MCF 10A (cell line): ENCODE measurements at places on chromosomes 2 and 18. TPM values are rescaled to one million over a fixed set of nuclear protein-coding genes. Genes with fewer than 3 reads are reported as not detected.

DNA sequence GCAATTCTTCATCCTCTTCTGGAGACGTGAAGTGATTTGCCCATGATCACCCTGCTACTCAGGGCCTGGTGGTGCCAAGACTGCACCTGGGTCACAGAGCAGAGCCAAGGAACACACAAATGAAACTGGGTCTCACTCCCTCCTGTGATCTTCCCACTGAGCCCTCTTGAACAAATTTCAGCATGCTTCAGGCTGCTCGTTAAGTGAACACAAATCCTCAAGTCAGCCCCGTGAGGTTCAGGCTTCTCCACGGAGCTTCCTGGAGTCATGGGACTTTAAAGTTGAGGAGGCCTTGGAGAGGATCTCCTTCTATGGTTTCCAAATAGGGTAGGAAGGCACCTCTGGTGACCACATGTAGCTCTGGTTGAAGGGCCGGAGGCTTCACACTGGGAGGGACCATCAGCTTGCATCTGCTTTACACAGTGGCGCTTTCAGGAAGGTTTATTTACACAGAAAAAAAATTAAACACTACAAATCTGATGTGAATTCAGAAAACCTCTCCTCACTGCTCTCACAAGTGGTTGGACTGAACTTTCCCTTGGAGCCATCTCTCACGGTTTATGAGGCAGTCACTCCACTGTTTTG is 255.4 kb downstream of the LOXHD1 start:
- DNase-seq, result no peak

GRCh38 chr2:12787891-12788801 is 71.4 kb downstream of the TRIB2 start:
- no peak for DNase-seq

DNA sequence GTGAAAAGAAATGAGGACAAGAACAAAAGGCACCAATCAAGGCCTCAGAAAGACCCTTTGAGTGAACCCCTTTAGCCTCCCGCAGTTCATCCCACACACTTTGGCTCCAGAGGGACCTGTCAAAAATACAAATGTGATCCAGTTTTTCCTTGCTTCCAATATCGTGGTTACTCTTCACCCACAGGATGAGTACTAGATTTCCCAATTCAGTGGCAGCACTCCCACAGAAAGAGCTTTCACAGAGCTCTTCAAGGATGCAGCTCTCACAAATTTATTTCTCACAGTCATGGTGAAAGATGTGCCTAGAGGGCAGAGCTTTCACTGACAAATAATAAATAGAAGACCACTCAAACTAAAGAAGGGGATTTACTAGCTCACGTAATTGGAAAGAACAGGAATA is 3.0 kb upstream of the GFPT1 start:
- no peak for DNase-seq

- DNase-seq, result no peak
Measured at GRCh38 chr2:221215487-221215886, 356.6 kb downstream of the EPHA4 start.

- no peak for DNase-seq
Measured at GRCh38 chr2:57821088-57821487, 225.5 kb upstream of the VRK2 start.

DNA sequence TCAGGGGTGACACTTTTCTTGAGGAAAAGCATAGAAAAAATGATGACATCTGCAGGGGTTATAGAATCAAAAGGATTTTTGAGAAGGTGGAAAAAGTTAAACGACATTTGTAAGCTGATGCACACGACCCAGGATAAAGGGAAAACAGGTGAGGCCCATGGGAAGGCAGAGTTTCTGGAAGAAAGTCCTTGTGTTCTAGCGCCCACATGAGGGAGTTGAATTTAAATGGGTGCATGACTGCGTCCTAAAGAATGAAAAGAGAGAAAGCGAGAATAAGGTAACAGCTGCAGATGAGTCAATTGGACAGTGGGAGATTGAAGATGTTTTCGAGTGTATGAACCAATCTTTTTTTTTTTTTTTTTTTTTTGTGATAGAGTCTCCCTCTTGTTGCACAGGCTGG is 158.1 kb downstream of the GALR1 start:
- DNase-seq, result peak; percentile 12

DNA sequence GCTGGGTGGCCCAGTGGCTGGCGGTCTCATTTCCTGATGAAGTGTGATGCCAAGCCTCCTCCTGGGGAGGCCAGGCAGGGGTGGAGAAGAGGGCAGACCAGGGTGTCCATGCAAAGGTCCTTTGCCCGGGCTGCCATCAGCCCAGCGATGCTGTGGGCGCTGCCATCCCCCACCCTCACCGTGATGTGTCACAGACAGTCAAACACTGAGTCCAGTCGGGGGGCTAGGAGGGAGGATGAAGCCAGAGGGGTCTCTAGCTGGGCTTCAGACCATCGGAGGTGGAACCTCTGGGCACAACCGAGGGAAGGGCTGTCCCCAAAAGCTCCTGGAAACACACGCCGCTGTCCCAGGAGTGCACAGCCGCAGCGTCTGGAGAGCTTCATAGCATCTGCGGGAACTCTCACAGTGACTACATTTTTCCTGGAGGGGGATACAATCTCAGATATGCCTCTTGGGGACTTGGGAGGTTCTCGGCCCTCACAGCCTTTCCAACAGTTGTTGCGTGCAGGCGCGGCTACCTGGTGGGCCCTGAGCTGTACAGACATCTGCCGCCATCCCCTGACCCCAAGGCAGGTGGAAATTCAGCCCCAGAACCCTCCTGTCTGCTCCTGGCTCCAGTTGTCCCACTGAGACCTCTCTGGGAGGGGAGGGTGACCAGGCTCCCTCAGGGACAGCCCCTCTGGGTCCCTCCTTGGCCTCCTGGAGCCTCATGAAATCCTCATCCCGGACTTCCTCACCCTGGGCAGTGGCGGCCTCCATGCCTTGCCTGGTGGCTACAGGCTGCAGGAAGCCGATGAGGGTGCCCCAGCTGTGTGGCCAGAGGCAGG is 26.5 kb upstream of the OTOS start:
- no peak for DNase-seq

GRCh38 chr18:43887491-43887890 is 610.2 kb upstream of the SYT4 start:
- DNase-seq, result no peak

DNA sequence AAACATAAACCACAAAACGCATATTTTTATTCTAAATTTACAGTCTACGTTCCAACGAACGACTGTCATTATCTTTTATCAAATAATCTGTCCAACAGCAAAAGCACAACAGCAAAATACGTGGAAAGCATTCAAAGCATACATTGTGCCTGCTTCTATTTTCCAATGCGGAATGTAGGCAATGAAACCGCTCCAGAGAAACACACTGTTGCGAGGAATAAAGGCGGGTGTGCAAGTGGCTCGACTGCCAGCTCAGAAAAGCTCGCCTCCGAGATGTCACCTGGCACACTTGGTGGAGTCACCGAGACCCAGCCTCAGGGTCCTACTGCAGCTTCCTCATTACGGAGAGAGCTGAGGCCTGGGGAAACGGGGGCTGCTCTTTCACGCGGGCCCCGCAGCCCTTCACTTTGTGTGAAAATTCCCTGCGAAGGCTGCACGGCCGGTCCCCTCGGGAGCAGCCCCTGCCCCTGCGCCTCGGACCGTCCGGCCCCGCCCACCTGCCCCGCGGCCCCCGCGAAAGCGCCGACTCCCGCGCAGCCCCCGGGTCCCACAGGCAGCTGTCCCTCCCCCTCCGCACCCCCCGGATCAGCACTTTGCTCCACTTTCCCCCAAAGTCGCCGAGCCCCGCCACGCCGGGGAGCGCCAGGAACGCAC is 752 bp downstream of the MGAT4A start:
- DNase-seq, result peak; percentile 29

DNA sequence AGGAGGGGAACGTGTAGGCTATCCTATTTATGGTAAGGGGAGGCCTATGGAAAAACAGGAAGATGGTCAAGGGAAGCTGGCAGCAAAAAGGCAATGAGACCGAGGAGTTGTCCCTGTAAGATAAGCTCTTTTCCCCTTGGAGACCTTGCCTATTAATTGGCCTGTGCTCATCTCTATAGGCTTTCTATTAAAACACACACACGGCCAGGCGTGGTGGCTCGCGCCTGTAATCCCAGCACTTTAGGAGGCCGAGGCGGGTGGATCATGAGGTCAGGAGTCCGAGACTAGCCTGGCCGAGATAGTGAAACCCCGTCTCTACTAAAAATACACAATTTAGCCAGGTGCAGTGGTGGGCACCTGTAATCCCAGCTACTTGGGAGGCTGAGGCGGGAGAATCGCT is 32.1 kb downstream of the EPAS1 start:
- no peak for DNase-seq

DNA sequence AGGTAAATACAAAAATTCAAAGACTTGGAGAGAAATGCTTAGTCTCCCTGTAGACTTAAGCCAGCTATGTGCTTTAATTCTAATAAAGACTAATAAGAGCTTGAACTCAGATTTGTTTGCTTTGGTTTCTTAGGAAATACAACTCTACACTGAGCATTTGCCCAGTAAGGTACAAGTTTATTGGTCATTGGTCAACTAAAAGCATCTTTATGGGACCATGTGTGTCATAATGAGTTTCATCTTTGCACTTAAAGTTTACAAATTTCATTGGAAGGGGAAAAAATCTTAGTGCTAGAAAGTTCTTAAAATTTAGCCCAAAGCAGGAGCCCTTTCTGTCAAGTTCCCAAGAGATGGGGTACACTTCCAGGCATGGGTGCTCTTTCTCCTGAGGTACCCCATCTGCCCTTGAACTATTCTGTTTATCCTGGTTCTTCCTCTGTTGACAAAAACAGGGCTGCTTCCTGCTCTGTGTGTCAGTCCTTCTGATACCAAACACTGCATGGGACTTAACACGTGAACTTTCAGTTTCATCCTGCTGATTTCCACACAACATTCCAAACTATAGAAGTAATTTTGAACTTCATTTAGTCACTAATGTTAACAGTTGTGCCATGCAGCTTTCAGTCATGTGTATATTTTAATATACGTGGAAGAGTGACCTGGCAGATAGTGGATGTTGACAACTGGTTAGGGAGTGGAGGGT is 200.2 kb downstream of the TPGS2 start:
- peak; percentile 13 for DNase-seq

- DNase-seq, result no peak
Measured at GRCh38 chr2:210387074-210387473, 72.1 kb upstream of the MYL1 start.

DNA sequence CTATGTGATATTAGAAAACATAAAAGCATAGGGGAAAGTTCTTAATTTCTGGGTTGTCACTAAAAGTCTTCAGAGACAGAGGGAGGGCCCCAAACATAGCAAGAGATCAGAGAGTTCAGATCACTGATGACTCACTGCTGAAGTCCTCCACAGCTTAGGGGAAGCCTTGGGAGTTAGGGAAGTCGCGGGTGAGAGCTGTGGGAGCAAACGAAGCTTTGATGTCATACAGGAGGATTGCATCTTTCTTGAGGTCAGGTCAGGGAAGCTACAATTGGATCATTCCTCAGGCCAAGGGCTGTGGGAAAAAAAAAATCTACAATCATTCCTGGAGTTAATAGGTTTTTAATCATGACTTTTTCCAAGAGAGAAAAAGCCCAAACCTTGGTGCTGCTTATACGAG is 96.2 kb downstream of the COPS8 start:
- peak; percentile 79 for DNase-seq

GRCh38 chr2:11508279-11508678 is 25.6 kb upstream of the GREB1 start:
- no peak for DNase-seq

DNA sequence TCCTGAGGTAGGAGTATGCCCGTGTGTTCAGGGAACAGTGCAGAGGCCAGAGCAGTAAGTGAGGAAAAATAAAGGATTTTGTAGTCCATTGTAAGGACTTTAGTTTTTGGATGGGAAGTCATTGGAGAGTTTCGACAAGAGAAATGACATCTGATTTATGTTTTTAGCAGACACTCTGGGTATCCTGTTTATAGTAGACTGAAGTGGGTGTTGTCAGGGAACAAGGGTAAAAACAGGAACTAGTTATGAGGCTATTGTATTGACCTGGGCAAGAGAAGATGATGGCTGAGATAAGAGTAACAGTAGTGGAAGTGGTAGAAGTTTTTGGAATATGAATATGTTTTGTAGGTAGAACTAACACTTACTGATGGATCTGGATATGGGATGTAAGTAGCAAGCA is 59.8 kb downstream of the GTF2A1L start:
- no peak for DNase-seq

- no peak for DNase-seq
Measured at GRCh38 chr2:197383825-197384224, 51.0 kb downstream of the SF3B1 start.

DNA sequence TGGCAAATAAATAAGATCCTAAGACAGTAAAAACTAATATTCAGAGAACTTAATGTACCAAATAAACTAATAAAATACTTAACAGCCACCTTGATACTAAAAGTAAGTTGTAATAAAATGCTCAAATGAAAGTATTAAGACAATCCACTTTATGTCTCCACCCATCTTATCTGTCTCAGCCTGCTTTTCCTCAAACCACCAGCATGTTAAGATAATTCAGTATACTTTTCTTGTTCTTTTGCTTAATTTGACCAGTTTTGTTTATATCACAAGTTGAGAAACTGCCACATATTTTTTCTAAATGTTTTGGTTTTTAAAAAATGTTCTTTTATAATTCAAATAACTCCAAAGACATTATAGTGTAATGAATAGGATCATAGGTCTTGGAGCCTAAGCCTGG is 142.0 kb downstream of the MBD5 start:
- no peak for DNase-seq

DNA sequence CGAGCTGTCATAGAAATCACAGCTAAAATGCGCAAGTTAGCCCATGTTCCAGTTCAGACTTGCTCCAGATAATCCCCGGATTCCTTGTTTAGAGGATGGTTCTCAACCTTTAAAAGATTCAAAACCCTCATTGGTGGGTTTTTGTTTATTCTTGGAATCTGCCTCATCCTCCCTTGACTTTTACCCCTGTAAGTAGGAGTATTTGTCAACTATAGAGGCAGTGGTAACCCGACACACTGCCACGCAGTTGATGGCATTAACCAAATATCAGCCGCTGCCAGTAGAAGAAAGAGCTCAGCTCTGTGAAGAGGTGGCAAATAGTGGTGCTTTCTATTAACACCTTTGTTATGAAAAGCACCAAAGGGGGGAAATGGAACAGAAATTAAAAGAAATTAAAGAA is 40.4 kb upstream of the SELENOI start:
- DNase-seq, result no peak

Gene ALKAL2
- not detected in 2 replicates for total RNA-seq

Gene EGR4
- 0.22 and 0.37 TPM in 2 replicates for total RNA-seq

Gene CYP27C1
- total RNA-seq, result 0.25 TPM in 1 of 2 replicates, not detected in the other

Gene UGT1A9
- total RNA-seq, result not detected in 2 replicates

Gene CCL20
- total RNA-seq, result 18.0 and 34.4 TPM in 2 replicates

Gene CFC1
- not detected in 2 replicates for total RNA-seq

Gene CCDC93
- total RNA-seq, result 37.8 and 44.9 TPM in 2 replicates

Gene SLC11A1
- total RNA-seq, result 0.09 and 0.32 TPM in 2 replicates

Gene CPO
- not detected in 2 replicates for total RNA-seq

Gene PSMA8
- total RNA-seq, result not detected in 2 replicates

Gene PPP1R1C
- not detected in 2 replicates for total RNA-seq

Gene FER1L5
- total RNA-seq, result not detected in 2 replicates

Gene POTEE
- not detected in 2 replicates for total RNA-seq

Gene HOXD12
- total RNA-seq, result not detected in 2 replicates

Gene CYP27A1
- total RNA-seq, result 0.12 TPM in 1 of 2 replicates, not detected in the other

Gene DNAJC5G
- total RNA-seq, result not detected in 2 replicates

Gene SCYGR8
- total RNA-seq, result not detected in 2 replicates
